ENCODE measurements at places on chromosomes 2 and 18.

GRCh38 chr2:224849264-224849663 is 133.1 kb upstream of the CCDC195 start:
- DNase-seq: no peak

DNA sequence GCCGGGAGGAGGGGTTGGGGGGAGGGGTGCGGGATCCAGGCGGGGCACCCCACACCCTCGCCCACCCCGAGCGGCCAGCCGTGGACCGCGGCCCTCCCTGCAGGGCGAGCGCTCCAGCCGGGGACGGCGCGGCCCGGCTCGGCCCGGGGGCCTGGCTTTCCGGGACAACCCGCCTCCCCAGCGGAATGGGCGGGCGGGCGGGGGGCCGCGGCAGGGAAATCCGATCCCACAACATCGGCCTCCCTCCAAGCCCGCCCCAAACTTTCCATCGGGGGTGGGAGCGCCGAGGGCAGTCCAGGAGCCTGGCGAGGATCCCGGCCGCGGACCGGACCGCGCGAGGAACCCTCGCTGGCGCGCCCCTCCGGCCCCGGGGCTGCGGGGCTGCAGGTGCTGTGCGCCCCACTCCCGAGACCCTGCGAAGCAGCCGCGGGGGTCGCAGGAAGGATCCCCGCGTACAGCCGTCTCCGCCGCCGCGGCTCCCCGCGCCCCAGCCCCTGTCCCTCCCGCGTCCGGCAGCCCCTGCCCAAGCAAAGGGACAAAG is 529 bp downstream of the SEMA4C start:
- no peak for DNase-seq

DNA sequence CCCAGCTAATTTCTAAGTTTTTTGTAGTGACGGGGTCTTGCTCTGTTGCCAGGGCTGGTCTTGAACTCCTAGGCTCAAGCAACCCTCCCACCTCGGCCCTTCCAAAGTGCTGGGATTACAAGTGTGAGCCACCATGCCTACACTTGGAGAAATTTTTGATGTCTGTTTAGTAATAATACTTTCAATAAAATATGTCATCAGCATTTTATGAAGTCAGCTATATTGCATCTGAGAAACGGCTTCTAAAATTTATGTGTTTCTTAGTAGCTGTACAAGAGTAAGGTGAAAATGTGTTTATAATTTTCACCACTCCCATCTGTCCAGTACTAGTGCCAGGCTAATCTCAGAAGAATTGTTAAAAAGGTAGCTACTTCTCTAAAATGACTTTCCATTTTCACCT is 46.8 kb downstream of the GULP1 start:
- no peak for DNase-seq

DNA sequence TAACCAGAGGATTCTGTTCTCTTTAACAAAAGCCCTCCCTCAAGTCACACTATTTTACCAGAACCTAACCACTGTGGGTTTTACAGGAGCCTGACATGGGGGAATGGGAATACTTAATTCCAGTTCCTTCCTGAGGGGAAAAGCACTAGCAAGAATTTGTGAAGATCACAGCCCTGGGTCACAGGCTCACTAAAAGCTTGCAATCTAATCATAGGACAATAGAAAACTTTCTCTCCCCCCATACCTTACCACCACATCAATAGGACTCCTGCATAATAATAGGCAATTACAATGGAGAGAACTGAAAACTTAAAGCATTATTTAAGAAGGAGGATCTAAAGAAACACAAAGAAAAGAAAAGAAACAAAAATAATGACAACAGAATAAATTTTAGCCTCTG is 225.8 kb upstream of the ZNF804A start:
- no peak for DNase-seq

GRCh38 chr18:58887613-58887963 is 22.9 kb downstream of the ZNF532 start:
- DNase-seq: no peak

DNA sequence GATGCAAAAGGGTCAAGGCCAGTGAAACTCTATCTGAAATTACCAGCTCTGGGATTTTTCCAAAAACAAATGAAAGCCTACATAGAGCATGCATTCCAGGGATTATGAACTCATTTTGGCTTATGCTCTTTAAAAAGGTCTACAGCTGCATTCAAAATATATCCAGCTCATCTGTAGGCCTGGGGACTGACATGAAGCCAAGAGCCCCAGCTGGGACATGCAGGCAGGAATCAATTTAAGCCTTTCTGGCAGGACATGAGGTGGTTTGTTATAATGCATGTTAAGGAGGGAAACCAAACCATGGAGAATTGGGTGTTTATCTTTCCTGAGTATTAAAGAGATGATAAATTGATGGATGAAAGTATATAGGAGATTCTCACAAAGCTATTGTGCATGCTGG is 164.5 kb downstream of the RBM43 start:
- DNase-seq: no peak

GRCh38 chr2:205714058-205714776 is 31.9 kb downstream of the NRP2 start:
- DNase-seq: no peak

DNA sequence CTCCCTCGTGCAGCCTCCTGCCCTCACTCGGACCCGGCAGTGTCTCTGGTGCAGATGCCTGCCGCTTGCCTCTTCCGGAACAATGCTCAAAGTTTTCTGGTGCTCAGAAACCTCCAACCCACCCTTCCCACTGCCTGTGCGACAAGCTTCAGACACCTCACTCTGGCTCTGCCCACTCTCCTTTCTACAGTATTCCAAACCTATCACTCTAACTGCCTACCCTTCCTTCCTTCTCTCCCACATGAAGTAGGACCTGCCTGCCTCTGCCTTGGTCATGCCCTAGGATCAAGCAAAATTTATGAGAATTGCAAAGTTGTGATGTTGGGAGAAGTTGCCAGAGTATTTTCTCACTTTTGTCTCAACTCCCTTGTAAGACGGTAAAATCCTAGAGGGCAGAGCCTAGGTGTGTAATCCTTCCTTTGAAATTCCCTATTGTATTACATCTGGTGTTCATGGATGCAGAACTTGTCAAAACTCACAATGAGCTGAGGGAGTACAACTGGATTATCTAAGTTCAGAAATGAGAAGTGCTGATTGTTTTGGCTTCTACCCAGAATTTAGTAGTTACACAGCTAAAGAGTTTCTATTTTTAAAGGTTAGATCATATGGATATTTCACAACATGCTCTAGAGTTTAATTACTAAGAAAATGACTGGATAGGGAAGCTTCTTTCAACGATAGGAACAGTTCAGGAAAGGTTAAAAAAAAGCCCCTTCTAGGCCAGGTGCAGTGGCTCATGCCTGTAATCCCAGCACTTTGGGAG is 7.2 kb downstream of the NPC1 start:
- no peak for DNase-seq

- DNase-seq: no peak
These were observed 437.4 kb downstream of the MEIS1 start for GRCh38 chr2:66872081-66872985.

DNA sequence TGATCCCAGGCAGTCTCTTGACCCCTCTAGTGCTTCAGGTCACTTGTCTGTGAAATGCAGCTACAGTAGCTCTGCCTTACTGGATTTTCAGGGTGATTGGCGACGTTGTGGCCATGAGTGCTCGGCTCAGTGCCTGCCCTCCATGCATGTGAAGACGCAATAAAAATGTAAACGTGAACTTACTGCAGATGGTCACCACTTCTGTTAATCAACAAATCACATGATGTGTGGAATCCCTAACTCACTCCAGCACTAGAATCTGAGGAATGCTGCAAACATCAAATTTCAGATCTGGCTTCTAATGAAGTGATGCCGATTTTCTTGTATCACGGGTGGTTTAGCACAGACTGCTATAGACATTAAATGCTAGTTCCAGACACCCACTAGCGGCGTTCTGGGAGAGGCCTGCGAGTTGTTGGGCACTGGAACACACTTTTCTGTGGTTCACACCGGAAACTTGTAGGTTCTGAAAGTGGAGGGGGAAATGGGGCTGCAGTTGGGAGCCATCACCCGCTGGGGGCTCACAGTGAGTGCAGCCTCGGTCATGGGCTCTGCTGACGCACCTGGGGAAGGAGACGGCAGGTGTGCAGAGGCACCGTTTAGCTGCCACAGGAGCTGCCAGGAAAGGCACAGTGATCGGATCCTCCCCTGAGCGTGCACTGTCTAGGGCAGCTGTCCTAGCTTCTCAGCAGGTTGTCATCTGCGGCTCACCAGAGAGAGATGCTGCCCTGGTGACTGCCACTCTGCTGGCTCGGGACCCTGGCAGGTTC is 6.5 kb downstream of the CNDP1 start:
- DNase-seq: no peak

DNA sequence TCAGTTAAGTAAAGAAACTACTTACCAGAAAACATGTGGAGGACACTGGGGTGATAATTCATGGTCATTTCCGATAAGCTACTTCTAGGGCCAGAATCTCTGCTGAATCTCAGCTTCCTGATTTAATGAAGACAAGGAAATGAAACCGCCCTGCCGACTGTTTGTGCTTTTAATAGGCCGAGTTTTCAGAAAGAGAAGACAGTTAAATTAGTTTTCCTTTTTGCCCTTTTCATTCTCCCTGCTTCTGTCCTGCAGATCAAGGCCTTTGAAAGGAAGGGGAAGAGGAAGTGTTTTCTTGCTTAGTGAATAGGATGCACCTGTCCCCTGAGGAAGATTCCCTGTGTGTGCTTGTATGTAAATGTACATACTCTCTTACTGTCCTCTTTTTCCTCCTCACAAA is 126.6 kb downstream of the SH3RF3 start:
- no peak for DNase-seq

DNA sequence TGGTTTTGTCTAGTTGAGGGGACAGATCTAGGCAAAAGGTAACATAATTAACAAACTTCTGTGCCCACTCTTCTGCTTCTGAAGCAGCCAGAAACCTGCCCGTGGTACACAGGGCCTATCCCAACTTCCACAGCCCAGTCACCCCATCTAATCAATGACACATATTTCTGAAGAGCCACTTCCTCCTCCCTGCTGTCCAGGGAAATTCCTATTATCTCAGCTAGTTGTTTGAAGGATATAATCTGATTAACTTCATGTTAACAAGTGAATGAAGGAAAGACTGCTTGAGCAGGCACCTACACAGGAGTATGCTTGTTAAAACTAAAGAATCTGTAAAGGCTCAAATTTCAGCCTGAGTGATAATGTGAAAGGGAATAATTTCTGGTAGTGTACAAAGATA is 61.4 kb downstream of the CCDC148 start:
- DNase-seq: no peak

DNA sequence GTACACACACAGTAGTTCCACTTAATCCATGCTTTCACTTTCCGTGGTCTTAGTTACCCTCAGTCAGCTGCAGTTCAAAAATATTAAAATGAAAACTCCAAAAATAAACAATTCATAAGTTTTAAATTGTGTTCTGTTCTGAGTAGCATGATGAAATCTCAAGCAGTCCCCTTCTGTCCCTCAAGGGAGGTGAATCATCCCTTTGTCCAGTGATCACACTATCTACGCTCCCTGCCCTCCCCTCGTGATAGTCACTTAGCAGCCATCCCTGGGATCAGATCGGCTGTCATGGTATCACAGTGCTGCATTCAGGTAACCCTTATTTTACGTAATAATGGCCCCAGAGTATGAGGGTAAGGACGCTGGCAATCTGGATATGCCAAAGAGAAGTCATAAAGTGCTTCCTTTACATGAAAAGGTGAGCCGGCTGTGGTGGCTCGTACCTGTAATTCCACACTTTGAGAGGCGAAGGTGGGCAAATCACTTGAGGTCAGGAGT is 5.8 kb upstream of the RTN4 start:
- no peak for DNase-seq

DNA sequence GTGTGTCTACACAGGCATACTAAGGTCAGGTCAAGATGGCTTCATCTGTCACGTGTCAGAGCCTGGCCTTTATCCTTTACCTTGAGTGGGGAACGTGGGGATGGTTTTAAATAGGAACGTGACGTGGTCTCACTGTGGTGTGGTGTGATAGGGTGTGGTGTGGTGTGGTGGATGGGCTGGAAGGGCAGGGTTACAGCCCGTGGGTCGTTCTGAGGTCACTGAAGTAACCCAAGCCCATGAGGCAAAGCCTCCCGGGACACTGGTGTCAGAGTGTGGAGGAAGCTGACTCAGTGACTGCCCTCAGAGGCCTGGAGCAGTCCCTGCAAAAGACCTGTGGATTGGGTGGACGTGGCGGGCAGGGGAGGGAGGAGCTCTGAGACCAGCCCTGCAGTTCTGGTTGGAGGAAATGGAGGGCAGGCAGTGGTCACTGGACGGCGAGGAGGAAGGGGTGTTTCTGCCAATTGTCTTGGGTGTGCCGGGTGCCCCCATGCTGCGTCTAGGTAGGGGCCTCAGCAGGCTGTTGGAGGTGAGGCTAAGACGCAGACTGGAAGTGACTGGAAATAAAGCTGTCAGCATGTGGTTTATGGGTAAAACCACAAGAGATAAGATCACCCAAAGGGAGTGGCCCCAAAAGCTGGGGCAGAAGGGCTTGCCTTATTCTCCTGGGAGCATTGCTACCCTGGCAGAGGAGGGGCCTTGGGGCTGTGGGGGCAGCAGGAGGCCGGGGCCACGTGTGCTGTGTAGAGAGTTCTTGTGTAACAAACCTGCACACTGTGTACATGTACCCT is 84.8 kb downstream of the SH3RF3 start:
- DNase-seq: no peak

- no peak for DNase-seq
These were observed 159.4 kb downstream of the COPS8 start for GRCh38 chr2:237244976-237245646.

GRCh38 chr18:3983351-3983969 is 471.6 kb downstream of the DLGAP1 start:
- DNase-seq: no peak

GRCh38 chr2:3683748-3684454 is 19.5 kb upstream of the DCDC2C start:
- no peak for DNase-seq

GRCh38 chr18:80136679-80137078 is 27.6 kb downstream of the ADNP2 start:
- DNase-seq: no peak

DNA sequence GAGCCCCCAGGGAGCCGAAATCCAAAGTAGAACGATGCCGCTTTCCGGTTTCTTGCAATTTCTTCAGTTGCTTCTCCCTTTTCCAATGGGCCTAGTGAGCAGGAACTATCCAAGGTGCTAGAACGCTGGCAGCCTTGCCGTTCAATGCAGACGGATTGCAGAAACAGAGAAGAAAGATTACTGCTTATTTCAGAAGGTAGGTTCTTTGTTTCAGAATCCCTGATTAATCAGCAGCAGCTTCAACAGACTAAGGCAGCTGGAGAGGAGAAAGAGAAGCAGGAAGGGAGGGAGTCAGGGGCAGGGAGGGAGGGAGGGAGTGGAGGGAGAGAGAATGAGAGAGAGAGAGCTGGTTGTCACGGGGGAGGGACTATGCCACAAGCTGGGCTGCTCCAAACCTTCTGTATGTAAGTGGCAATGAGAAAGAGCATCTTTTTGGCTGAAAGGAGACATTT is 576 bp downstream of the NYAP2 start:
- no peak for DNase-seq

DNA sequence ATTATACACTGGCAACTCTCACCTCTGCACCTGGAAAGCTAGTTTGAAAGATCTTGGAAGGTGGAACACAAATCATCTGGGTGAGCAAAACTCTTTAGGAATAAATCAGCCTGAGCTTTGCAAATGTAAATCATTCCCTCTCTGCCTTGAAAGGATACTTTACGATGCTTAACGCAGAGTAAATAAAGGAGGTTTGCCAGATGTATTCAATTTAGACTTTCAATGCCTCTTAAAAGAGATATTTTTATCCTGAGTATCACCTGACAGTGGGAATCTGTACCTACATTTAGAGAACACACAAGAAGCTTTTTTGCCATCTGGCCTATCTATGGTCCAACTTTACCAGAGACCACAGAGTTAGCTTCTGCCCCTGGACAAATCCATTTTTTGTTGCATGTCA is 983.2 kb upstream of the CDH2 start:
- DNase-seq: no peak

- DNase-seq: no peak
These were observed 1123.7 kb downstream of the TDRD15 start for GRCh38 chr2:22247466-22247865.

Measured in activated naive CD4-positive, alpha-beta T cell (primary cell).